COLO829 (cell line): ENCODE measurements at places on chromosomes 3 and 15.

GRCh38 chr3:100096866-100097265, 17.4 kb downstream of the FILIP1L start:
- DNase-seq = no peak

- DNase-seq = no peak
Measured at GRCh38 chr3:132568422-132568821, 28.6 kb upstream of the ACKR4 start.

DNA sequence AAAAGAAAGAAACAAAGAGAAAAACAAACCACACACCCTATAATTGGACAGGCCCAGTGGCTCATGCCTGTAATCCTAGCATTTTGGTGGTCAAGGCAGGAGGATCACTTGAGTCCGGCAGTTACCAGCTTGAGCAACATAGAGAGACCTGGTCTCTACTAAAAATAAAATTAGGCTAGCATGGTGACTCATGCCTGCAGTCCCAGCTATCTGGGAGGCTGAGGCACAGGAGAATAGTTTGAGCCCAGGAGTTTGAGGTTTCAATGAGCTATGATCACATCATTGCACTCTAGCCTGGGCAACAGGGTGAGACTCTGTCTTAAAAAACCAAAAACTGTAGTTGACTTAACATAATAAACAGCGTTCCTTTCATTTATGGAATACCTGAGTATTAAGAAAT, 72.3 kb upstream of the ST3GAL6 start:
- DNase-seq = no peak

DNA sequence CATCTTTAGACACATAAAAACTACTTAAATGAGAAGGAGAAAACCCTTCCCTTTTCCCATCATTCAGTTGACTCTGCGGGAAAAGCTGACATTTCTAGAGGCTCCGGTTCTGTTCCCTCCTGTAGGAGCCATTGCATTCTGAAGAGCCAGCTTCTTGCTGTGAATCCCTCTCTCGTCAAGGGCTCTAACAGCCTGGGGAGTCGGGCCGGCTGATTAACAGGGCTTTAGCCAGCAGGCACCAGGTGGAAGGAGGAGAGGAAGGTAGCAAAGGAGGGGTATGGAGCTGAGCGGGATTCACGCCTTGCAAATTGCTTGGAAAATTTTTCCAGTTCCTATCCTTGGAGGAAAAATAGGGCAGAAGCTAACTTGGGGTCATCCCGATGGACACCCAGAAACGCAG, 108.3 kb upstream of the UBE2E1 start:
- no peak for DNase-seq

- no peak for DNase-seq
Measured at GRCh38 chr15:38294126-38294525, 41.5 kb downstream of the SPRED1 start.

- DNase-seq = no peak
Measured at GRCh38 chr15:39744334-39745103, 38.1 kb downstream of the FSIP1 start.

DNA sequence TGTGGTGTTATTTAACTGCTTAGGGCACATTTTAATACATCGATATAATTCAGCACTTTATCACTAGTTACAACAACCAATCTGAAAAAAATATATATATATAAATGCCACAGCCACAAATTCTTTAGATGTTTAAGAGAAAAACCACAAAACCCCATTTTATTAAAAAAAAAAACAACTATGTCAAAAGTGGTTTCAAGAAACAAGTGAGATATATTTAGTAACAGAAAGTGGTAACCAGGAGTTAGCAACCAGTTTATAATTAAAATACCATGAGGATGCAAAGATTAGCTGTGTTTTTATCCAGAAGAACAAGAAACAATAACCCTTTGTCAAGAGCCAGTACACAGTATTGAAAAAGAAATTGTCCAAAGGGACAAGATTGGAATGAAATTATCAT, 14.8 kb upstream of the DIPK2A start:
- no peak for DNase-seq
